WERI-Rb-1 (cell line): ENCODE measurements at places on chromosomes 3 and 15.

- DNase-seq: no peak
Observed at GRCh38 chr3:100973594-100973993, 19.6 kb downstream of the ABI3BP start.

GRCh38 chr3:151383956-151384355 is 597 bp downstream of the P2RY12 start:
- DNase-seq: no peak

DNA sequence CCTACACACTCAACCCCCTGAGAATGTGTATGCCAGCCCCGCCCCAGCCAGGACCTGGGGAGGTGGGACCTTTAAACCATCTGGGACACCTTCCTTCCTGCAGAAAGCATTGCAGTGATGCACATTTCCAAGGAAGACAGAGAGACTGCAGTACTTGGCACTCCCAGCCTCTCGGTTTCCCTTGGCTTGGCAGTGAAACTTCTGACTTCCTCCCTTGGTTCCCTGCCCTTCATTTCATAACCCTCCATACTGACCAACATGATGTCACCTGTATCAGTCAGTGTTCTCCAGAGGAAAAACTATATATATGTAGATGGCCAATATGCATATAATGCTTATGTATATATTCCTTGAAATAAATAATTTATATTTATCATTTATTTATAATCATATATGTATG is 103.2 kb downstream of the SST start:
- DNase-seq: no peak

- no peak for DNase-seq
Observed at GRCh38 chr15:84844964-84845363, 27.8 kb downstream of the ALPK3 start.

DNA sequence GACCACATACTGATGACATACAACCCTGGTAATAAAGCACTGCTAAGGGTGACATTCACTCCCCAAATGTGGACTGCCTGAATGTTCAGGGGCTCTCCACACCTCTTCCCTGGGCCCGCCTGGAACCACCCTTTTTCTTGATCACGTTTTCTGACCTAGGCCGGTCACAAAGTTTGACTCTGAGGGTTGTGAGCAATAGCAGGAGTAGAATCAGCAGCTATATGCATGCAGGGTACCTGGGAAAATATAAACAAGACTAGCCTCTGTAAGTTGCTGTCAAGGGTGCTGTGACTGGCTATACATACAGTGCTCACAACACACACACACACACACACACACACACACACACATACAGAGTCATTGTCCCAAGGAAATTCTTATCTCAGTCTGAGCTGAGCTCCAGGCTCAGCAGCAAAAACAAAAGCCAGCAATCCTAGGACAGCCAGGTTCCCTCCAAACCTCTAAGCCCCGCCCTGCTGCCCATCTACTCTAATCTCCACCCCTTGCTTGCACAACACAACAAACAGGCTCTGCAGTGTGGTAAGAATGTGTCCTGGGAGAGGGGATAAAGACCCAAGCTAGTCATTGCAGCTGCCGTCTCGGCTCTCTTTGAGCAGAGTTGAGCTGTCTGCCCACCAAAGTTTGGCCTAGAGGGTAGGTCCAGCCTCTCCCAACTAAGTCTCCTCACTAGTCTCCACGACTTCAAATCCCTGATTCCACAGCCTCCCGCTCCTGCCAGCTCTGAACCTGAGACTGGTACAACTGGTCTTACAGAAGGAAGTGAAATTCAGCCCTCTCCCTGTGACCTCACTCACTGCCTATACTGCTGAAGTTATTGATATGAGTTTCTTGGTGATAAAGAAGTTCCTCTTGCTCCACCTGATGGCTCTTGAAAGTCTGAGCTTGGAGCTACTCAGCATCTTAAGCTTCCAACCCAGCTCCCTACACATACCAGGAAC is 2.2 kb downstream of the BMF start:
- peak; percentile 66 for DNase-seq

GRCh38 chr3:51966922-51967383 is 301 bp downstream of the PCBP4 start:
- DNase-seq: peak; percentile 34

DNA sequence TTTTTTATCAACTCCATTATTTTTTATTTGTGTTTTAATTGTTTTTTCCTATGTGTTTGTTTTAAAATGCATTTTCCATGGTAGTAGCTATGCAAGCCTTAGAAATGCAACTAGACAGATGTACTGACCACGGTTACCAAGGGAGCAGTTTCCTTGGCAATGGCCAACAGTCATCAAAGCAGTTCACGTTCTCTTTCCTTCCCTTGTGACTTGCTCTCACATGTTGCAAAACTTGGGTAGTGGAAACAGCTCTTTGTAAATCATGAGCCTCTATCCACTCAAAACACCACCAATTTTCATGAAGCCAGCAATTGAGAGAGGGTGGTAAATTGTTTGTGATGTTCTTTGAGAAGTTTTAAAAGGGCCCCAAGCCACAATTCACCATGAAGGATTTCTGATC is 499.4 kb upstream of the MDFIC2 start:
- no peak for DNase-seq

DNA sequence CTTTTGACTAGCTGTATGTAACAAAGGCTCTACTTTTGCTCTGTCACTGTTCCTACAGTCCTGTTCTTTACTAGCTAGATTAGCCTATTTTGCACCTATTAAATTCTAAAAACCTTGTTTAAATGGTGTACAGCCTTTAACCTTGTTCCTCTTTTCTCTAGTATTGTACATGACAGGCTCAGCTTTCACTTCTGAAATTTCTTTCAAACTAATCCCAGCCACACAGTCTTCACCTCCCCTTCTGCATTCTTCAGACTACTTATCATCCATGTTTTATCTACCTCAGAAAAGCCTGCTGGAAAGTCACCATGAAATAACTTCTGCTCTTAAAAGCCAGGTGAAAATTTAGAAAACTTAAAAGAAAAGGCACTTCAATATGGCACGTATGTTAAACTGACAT is 122.4 kb downstream of the NECTIN3 start:
- DNase-seq: no peak

DNA sequence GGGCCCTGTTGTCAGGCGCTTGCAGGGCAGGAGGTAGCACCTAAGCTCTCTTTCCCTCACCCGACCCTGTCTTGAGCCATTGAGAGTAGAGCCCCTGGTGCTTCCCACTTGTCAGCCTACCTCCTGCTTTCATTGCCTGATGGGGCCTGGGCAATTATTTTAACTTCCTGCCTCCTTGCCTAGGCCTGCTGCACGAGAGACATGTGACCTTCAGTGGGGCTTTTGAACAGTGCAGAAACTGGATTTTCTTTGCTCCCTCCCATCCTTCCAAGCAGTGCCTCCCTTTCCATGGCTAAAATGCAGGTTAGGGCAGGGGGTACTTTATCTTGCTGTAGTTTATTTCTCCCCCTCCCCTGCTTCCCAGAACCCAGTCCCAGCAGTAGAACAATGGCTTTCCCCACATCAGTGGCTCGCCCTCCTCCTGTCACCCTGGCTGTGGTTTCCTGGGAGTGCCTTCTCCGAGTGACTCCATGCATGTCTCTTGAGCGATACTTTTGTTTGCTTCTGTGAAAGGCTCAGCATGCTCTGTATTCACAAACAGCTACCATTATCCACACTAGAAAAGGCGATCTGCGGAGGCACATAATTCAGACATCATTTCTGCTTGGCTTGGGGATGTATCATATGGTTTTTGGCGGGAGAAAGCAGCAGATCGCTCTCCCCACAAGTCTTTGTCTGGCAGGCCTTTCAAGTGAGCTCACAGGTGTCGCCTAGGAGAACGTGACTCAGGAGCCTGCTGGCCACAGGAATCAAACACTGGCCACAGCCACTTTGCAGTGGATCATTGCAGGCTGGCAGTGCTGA is 24.1 kb downstream of the PDIA5 start:
- peak; percentile 39 for DNase-seq

DNA sequence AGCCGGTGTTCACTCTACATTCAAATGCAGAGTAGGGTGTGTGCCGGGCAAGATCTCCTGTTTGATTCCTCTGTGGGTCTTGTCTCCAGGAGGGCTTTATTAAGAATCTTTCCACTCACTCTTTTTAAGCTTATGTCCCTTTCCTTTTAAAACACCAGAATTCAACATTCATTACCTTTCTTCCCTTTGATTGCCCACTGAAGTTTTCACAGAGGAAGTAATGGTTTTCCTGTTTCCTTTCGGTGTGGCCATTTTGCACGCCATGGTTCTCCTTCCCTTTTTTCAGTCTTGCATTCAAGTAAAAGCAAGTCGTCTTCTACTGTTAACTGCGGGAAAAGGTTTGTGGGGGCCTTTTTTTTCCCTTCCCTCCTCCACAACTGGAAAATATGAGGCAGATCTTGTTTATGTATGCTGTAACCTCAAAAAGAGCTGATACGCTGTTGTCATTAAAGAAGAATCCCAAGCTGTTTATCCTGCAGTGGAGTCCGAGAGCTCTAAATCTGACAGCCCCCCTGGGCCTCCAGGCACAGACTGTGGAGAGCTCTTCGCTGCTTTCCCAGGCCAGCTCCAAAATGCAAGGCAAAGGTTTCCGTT is 40.5 kb downstream of the FILIP1L start:
- DNase-seq: peak; percentile 48

GRCh38 chr15:80114114-80114513 is 38.7 kb upstream of the FAH start:
- no peak for DNase-seq
